ENCODE measurements at places on chromosomes 7 and 10.
A peak's percentile ranks its signal among the peaks of the same experiment; 100 is the strongest.

DNA sequence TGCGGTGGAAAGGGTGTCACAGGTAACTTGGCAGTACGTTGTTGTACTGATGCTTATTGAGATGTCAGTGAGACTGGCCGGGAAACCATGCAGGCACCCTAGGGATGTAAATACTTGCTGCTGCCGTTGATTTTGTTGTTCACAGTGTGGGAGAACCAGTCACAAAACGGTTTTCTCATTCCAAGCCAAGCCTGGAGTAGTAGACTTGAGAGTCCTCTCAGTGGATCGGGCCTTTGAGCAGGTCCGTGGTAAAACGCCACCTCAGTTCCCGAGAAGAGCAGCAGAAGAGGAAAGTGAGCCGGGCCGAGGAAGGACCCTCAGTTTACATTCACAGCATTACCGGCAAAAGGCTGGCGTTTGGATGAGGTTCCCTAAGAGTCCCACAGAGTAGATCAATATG lies 1.1 kb downstream of the JAKMIP3 start:
- no peak for DNase-seq

GRCh38 chr7:39702133-39702532 lies 78.8 kb downstream of the RALA start:
- DNase-seq = no peak

DNA sequence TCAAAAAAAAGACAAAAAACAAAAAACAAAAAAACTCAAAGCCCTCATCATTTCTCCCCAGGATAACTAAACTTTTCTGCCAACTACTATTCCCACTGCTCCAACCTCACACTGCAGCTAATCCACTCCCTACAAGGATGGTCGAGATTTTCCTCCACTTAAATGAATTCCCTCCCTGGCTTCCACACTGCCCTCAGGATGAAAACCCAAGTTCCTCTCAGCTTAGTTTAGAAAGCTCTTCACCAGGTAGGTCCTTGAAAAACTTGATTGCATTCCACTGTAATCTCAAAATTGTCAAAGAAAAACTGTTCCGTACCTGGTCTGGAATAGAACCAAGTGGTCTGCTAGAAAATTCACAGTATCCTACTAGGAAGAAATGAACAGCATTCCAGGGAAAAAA lies 294.3 kb upstream of the KLF14 start:
- DNase-seq = no peak

GRCh38 chr10:1412531-1413189 lies 324.7 kb downstream of the ADARB2 start:
- peak; percentile 19 for DNase-seq

DNA sequence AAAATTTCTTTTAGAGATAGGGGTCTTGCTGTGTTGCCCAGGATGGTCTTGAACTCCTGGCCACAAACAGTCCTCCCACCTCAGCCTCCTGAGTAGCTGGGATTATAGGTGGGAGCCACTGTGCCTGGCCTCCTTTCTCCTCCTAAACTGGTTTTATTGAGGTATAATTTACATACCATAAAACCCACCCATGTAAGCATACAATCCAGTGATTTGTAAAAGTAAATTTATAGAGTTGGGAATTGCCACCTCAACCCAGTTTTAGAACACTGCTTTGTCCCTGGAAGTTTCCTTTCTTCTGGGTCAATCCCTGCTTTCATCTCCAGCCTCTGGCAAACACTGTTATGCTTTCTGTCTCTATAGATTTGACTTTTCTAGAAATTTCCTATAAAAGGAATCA lies 49.0 kb downstream of the CNNM2 start:
- no peak for DNase-seq
